ENCODE measurements at places on chromosomes 3 and 15.

DNA sequence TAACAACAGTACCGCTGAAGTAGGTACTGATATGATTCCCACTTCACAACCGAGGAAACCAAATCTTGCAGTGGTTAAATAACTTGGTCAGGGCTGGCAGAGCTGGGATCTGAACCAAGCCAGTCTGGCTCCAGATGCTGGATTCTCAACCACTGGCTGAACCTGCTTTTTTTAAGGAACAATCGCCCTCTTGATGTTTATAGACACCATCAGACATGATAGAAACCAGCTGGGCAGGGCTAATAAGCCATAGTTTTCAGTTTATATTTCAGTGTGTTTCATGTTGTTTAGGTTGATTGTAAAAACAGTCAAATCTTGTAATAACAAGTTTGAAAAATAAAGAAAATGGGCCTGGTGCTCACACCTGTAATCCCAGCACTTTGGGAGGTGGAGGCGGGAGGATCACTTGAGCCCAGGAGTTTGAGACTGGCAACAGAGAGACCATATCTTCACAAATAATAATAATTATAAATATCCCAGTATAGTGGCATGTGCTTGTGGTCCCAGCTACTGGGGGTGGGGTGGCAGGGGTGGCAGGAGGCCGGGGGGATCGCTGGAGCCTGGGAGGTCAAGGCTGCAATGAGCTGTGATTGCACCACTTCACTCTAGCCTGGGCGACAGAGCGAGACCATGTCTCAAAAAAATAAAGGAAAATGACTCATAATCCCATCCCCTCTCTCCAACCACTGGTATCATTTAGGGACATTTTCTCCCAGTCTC, 36.7 kb downstream of the XYLB start:
- DNase-seq = no peak

DNA sequence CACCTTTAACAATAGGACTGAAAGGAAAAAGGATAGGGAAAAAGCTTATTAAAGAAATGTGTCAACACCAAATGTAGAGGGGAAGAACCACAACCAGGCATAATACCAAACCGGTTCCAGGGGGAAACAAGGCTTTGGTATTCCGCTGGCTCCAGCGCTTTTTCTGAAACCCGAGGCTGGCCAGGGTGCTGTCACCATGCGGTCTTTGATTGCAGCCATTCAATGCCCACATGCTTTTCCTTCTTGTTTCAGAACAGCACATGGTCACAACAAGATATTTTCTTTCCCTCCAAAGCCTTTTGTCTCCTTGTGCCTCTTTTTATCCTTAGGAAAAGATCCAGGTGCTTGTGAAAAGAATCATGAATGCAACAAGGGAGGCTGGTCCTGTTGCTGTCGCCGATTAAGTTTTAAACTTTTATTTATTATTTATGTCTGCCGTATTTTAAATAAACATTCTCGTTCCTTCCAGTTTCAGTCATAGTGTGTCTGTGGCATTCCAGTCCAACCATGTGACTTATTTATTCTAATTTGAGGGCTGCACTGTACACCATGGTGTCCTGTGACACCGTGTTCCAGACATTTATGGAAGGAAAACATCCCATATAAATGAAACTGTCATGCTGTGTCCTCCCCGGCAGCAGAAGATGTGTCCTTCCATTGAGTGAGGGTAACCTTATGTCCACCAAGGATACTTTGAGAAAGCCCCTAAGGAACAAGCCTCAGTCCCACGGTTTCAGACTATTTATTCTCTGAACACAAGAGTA, 41.1 kb downstream of the CCK start:
- DNase-seq = no peak

DNA sequence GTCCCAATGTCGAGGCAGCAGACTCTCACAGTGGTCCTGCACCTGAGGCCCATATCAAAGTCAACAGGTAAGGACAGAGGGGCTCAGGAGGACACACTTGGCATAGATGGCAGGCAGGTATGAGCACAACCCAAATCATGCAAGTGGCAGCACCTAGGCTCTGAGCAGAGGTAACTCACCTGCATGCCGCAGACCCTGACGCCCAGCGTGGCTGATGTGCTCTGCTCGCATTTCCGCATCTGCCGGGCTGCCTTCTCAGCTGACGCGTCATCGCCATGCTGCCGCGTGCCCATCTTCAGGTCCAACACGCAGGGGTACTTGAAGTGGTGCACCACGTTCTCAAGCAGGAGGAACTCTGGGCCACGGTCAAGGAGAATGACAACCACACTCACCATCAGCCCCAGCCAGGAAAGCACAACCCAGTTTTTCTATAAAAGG, 4.2 kb upstream of the GMPPB start:
- DNase-seq = no peak

DNA sequence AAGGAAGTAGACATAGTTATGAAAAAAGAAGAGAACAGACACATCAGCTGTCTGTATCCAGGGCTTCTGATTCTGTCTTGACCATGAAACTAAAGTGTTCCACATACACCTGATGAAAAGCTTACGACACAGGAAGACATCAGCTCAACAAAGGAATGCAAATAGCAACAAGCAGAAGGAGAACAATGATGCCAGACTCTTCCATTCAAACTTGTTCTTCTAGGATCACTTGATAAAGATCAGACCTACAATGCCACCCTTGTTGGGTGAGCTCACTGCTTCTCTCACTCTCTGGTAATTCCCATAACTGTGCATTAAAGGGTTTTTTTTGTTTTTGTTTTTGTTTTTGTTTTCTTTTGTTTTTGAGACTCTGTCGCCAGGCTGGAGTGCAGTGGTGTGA, 49.7 kb downstream of the GATM start:
- no peak for DNase-seq

DNA sequence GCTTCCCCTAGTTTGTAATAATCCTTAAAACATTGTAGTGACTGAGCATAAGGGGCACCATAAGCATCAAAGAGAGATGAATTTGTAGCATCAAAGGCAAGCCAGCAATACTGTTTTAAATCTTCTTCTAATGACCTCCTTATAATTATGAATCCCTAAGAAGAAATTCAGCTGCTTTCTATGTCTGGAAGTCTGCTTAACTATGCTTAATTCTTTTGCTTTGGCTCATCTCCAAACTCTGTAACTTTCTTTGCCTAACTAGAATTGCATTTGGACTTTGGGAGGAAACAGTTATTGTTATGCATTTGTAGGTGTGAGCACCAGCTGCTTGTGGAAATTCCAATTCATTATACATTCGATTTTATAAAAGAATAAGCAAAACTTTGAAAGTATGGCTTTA, 117.7 kb upstream of the SPATA16 start:
- no peak for DNase-seq

GRCh38 chr3:185340751-185341150, 22.2 kb upstream of the MAP3K13 start:
- DNase-seq = no peak

- no peak for DNase-seq
These were observed 98.6 kb downstream of the OSBPL10 start for GRCh38 chr3:31882431-31882830.

- DNase-seq = no peak
These were observed 121.5 kb downstream of the PLCL2 start for GRCh38 chr3:17006132-17006852.

DNA sequence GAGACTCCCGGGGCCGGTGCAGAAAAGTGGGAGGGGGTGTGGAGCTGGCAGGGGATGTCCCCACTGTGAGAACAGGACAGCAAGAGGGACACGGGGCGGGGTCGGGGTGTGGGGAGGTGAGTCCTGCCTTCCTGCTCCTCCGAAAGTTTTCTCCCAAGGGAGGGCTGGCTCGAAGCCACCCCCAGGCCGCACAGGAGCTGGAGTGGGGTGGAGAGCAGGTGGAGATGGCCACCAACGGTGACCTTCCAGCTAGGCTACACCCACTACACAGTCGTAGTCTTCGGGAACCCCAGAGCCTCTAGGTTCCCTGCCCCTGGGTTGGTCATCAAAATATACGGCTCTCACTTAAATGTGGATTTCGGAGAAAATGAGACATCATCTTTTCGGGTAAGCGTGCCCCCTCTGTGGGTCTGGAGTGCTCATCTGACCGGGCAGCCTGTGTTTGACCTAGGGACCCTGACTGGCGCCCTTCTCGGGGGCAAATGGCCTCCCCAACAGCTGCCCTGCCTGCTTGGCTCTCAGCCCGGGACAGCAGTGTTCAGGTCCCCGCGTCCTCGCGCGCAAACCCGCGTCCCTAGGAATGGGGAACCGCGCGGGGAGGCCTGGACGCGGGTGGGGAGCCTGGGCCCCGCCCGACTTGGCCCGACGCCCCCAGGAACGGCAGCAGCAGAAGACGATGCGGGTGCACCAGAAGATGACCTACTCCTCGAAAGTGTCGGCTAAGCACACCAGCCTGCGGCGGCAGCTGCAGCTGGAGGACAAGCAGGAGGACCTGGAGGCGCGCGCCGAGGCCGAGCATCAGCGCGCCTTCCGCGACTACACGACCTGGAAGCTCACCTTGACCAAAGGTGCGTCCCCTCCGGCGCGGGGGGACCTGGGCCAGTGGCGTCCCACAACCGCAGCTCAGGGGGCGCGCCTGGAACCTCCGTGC, 21.2 kb downstream of the CFAP100 start:
- no peak for DNase-seq

DNA sequence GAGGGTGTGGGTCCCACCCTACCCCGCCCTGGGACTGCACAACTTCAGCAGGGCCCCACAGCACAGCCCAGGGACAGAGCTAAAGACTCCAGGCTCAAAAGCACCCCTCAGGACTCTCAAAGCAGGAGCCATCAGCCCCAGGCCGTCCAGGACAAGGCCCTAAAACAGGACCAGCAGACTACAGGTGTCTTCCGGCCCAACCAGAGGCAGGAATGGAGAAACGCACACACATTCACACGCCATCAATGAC, 26.1 kb downstream of the ATRIP start:
- no peak for DNase-seq

- no peak for DNase-seq
These were observed 252.8 kb downstream of the IGSF11 start for GRCh38 chr3:118781839-118782238.

GRCh38 chr3:111859974-111860859, 1.2 kb downstream of the PHLDB2 start:
- peak; percentile 91 for DNase-seq

DNA sequence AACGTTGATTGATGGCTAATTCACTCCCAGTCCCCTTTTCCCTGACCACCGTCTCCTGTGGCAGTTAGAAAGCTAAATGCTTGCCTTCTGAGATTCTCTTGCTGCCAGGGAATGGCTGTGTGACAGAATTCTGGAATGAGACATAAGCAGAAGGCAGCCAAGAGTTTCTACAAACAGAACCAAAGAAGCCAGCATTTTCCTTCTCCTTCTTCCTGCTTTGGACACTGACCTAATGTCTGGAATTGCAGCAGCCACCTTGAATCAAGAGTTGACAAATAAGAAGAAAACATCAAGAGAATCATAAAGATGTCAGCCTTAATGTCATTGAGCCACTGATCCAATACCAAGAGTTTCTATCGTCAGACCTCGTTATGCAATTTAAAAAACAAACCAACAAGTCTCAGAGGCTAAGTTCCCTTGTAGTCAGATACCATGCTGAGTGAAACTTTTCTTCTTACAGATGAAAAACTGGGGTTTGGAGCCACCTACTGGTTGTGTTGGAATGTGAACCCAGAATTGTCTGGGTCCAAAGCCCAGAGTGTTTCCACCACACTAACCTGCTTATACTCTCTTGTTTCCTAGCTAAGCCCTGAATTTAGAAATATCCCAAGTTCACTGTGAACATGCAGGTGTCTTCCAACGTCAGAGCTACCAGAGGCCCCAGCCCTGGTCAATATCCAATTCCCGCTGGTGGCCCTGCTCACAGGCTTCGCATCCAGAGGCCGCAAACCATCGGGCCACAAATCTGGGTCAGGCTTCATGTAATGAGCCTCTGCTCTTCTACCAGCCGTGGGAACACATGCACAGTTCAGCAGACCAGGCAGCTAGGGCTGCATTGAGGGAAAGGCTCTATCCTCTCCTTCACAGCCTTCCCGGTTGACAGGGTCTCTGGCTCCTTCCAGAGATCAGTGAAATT, 42.5 kb downstream of the MCF2L2 start:
- peak; percentile 6 for DNase-seq

DNA sequence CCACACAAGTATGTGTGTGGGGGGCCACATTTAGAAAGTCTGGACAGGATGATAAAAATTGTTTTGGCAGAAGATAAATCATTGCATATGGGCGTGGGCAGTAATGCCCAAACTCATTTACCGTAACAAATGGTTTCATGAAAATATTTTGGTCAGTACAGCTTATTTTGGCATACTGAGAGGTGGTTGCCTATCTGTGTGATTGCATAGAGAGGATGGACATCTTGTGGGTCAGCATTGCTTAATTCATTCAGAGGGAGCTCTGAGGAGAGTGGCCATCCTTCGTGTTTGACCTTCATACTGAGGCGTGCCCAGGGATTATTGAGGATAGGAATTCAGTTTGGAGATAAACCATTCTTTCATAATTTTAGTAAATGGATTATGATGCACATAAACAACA, 162.5 kb downstream of the GAP43 start:
- DNase-seq = no peak

- no peak for DNase-seq
These were observed 12.7 kb downstream of the CDAN1 start for GRCh38 chr15:42724276-42724675.

- peak; percentile 7 for DNase-seq
These were observed 120.9 kb upstream of the ZBED2 start for GRCh38 chr3:111715911-111716523.

GRCh38 chr3:134163096-134163495, 87.6 kb downstream of the RYK start:
- DNase-seq = no peak

- DNase-seq = no peak
These were observed 25.1 kb downstream of the OXSR1 start for GRCh38 chr3:38190481-38190881.

GRCh38 chr15:73821181-73821580, 52.2 kb upstream of the TBC1D21 start:
- no peak for DNase-seq

- no peak for DNase-seq
These were observed 18.2 kb downstream of the DNAJB8 start for GRCh38 chr3:128448491-128448890.

GRCh38 chr3:133457465-133458067, 57.7 kb downstream of the BFSP2 start:
- DNase-seq = peak; percentile 38

DNA sequence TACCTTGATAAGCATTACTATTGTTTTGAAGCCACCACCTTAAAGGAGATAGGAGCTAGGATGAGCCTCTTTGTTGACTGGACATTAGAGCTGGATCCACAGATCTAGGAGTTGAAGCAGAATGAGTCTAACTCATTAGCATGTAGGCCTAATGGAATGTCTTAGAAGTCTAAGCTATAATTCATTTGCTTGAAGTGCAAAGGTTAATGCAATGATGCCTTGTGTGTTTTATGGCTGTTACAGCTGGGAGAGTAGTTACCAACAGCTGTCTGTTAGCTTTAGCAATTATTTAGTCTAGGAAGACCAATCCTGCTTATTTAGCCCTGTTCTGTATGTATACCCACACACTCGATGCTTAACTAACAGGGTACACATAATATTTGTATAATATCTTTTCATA, 419.3 kb downstream of the TUSC7 start:
- DNase-seq = no peak

DNA sequence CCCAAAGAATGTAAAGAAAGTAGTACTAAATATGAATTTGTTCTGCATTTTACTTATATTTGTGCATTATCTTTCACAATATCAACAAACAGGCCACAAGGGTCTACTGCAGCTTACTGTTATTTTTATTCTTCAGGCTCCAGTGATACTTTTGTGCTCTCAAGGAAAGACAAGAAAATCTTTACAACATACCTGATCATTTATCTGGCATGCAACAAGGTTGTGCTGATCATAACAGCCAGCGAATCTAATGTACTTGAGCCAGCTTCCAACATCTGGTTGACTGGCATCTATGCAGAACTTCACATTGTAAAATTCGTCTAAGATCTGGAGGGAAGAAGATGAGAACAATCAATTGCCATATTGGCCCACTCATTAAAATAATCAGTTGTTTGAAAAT, 520.0 kb downstream of the MECOM start:
- DNase-seq = no peak

- DNase-seq = no peak
These were observed 503.3 kb upstream of the CFAP20DC start for GRCh38 chr3:59553076-59553475.

Data from SW 1271 (cell line).